ENCODE measurements at places on chromosomes 7 and 10.

GRCh38 chr7:155761162-155761561 is 51.1 kb downstream of the SHH start:
- DNase-seq, result no peak

DNA sequence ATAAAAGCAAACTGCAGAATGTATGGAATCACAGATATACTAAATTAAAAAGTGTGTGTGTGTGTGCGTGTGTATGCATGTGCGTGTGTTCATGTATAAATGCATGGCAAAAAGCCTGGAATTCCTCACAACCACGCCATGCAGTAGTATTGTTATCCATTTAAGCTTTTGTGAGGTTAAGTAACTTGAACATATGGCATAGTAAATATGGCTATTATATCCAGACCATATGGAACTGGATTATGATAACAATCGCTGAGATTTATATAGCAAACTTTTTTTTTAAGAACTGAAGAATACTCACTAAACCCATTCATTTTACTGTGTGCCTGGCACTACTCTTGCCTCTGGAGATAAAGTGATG is 22.3 kb upstream of the NANOS1 start:
- DNase-seq, result no peak

DNA sequence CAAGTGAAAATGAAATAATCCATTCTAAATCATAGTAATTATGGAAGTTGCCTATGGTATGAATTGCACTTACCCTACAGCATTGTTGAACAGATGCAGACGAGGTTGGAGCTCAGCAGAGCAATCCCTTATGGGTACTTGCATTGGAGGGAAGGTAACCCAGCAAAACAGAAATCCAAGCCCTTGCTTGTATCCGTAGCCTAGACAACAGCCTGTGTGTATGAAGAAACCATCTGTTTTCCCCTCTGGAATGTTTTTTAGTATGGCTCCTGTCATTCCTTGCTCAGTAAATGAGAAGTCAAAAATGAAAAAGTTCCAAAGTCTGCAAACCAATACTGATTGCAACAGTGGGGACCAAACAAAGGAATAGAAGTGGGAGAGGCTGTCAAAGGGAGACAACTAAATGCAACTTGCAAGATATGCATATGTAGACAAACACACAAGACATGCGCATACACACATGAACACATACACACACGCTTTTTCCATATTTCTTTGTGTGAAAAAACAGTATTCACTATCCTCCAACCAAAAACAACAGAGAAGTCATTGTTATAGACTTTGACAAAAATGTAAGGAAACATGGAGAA is 260.8 kb downstream of the DYNC1I1 start:
- DNase-seq, result no peak

DNA sequence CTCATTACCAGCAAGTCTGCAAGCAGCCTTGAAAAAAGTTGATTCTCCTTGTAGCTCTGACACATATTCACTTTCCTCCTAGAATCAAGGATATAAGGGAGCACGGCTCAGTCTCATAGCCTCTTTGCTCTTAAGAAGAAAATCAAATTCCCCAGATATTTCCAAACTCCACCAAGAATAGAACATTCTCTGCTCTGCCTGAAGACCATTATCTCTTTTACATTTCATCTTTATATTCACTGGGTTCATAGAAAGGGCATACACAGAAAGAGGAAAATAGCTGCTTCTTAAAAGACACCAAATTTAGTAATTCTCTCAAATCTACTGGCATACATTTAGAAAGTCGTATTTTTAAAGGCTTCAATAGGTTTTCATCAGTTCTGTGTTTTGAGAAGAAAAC is 92.0 kb downstream of the HPSE2 start:
- DNase-seq, result no peak

DNA sequence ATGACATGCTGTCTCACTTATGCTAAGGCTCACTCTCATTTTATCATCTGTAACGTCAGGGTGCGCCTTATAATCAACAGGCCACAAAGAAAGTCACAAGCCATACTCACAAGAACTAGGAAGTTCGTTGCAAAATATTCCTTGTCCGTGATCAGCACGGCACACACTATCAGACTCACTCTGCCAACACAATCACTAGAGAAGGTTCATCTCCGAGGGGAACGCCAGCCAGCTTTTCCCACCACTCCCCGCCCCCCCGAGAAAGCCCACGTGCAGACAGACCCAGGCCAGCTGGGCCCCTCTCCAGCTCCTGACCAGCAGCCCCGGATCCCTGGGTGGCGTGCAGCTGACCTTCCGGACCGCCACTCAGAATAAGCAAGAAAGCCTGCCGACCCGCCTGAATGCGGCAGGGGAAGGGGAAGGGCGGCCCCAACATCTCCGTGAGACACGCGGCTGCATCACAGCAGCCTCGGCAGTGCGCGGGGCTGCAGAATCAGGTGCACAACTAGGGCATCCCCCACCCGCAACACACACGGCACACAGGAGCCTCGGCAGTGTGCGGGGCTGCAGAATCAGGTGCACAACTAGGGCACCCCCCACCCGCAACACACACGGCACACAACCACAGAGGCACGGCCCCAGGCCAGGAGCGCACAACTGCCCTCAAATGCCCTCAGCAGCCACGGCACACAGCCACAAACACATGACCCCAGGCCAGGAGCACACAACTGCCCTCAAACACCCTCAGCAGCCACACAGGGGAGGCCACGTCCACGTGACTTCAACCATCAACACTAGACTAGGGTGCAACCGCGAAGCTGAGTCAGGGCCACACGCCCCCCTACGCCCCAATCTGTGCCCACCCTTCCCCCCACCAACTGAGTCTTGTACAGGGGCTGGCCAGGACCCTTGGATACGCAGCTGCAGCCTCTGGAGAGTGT is 2.5 kb upstream of the GPR146 start:
- DNase-seq, result no peak

GRCh38 chr10:107544706-107545520 is 380.4 kb upstream of the SORCS1 start:
- no peak for DNase-seq

DNA sequence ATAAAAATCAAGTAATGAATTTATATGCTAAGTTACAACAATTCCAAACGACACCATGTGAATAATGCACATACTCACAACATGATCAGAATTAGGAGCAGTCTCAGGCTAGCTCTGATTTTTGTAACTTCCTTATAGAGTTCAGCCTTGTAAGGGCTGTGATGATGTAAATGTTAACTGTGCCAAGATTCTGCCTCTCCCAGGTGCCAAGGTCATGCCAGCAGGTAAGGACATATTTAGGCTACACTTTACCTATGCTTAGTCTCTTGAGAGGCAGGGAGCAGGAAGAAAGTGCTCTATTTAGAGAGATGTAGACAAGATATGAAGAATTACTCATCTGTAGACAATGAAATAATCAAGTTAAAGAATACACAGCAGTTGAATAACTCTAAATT is 53.6 kb upstream of the AGR3 start:
- no peak for DNase-seq

DNA sequence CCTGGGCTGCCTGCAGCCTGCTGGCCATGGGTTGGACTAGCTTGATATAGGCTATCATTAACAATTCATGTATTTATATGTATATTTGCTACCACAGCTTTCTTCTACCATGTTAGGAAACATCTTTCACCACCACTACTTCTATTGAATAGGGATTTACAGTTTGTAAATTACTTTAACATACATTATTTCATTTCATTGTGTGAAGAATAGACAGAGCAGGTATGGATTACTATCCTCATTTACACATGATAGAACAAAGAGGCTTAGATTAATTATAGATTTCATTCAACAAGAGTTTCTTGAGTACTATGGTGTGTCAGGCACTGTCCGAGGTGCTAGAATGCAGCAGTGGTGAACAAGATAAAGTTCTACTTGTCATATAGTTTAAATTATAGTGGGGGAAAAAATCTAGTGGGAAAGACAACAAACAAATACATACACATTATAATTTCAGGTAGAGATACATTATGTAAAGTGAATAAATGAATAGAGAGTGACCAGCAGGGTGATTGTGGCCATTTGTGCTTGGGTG is 20.6 kb downstream of the VTI1A start:
- DNase-seq, result no peak

Measured in GM10248 (cell line).